ENCODE measurements at places on chromosomes 12 and 14.

DNA sequence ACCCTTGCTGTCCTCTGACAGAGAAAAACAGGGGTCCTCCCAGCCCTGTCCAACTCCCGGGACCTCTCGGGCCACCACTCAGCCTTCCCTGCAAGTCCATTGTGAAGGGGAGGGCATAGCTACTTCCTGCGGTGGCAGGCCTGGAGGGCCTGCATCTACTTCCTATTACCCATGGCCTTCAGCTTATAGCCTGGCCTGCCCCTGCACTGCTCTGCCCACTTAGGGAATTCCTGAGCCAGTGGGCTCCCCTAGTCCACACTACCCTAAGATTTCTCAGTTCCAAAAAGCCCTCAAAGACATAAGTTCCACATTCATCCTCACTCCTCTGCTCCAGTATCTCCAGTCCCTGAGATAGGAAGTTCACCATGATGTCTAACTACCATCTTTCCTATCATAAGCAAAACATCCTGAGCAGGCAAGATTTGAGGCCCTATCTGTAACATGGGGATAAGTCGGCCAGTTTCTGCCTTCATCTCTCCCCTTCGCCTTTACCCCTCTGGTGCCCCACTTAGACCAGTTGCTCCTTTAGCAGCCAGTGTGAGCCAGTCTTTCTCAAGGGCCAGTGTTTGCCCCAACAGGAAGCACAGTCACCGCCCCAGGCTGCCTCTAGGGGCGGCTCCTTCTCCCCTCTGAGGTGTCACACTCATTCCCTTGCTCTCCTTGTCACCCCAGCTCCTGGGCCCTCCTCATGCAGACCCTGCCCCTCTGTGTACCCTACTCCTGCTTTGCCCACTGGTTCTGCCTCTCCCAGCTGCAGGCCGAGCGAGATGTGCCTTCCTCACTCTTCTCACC lies 10.9 kb downstream of the HDAC7 start:
- H3K27ac ChIP-seq: peak overlapping the region; percentile 17
- no peak for DNase-seq
- no peaks in the 10 kb centered on the region for H3K36me3 ChIP-seq
- H3K4me1 ChIP-seq: peaks cover 67% of the 10 kb centered on the region
- no peaks in the 10 kb centered on the region for H3K27me3 ChIP-seq

GRCh38 chr12:88946372-88946997 lies 366.2 kb upstream of the KITLG start:
- H3K4me1 ChIP-seq: peaks cover 31% of the 10 kb centered on the region
- H3K27ac ChIP-seq: no peak overlapping the region
- no peak for DNase-seq

DNA sequence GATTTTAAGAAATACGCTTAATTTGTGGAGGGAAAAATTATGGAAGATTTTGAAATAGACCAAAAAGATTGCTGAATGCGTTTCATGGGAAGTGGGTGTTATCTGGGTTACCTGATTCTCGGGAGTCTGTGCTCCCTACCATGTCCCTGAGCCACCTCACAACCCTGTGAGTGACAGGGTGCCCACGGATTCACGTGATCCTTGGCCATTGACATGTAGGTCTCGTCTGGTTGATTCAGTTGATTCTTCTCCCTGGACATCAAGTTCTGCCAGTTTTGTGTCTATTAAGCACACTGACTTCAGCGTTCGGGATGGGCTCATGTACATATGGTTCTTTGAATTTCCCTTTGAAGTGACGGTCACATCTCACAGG lies 101.4 kb downstream of the ADGRD1 start:
- no peak overlapping the region for H3K27ac ChIP-seq
- H3K4me3 ChIP-seq: no peak overlapping the region
- H3K36me3 ChIP-seq: no peaks in the 10 kb centered on the region
- no peak for DNase-seq
- no peaks in the 10 kb centered on the region for H3K27me3 ChIP-seq
- H3K4me1 ChIP-seq: 0 out of 2 replicates have a peak, but pooled peaks cover 4% of the 10 kb centered on the region

DNA sequence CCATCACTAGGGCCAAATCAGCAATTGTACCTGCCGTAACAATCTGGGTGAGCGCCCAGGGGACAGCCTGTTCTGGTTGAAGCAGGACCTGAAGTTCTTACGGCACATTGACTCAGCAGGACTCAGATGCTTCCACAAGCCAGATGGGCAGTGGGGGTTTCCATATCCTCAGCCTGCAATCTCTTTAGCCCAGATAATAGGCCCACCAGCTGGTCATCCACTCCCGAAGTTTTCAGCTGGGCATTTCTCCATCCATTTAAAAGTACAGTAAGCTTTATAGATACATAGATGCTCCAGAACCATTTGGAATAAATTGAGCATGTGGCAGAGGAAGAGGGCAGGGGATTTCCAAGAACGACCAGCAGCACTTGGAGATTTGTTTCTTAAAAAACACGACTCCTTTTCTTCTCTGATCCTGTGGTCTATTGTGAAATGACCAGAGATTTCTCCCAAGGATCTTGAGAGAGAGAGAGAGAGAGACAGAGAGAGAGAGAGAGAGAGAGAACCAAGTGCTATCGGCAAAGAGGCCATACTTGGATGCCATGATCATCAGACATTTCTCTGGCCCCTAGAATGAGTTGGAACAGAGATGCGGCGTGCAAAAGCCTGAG lies 74.8 kb upstream of the PLXNC1 start:
- peaks cover 17% of the 10 kb centered on the region for H3K4me1 ChIP-seq
- no peaks in the 10 kb centered on the region for H3K27me3 ChIP-seq
- H3K36me3 ChIP-seq: no peaks in the 10 kb centered on the region
- no peak overlapping the region for H3K27ac ChIP-seq
- H3K4me3 ChIP-seq: no peak overlapping the region
- no peak for DNase-seq

DNA sequence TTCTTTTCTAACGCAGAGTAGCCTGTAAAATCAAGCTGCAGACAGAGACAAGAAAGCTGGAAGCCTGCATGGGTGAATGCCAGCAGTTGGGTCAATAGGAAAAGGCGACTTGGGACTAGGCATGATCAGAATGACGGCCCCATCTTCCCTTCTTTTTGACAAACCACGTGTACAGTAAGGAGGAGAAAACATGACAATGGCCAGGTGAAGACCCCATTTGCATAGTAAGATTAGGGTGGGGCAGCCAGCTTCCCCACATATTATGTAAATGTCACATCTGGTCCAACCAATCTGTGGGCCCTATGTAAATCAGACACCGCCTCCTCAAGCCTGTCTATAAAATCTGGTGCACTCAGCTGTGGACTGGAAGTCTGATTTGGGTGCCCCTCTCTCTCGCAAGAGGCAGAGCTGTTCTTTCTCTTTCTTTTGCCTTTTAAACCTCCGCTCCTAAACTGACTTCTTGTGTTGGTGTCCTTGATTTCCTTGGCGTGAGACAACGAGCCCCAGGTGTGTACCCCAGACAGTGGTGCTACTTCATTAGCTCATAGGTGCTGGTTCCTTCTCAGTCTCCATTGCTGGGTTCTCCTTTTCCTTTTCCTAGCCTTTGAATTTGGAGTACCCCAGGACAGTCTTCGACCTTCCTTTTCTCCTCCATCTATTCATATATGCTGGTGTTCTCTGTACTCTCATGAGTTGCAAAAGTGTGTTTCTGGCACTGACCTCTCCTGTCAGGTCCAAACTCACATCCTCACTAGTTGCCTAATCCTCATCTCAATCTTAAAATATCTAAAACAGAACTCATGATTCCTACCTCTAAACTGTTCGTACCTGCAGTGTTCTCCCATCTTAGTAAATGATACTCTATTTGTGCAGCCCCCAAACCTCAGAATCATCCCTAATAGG lies 9.4 kb upstream of the DHRS7 start:
- H3K27ac ChIP-seq: no peak overlapping the region
- no peaks in the 10 kb centered on the region for H3K36me3 ChIP-seq
- H3K27me3 ChIP-seq: no peaks in the 10 kb centered on the region

Data from WTC11 (cell line).